Calu3 (cell line): ENCODE measurements at places on chromosomes 6 and 20. TPM values are rescaled to one million over a fixed set of nuclear protein-coding genes. Genes with fewer than 3 reads are reported as not detected.

GRCh38 chr20:45153752-45154151 is 20.9 kb upstream of the PI3 start:
- DNase-seq, result no peak

DNA sequence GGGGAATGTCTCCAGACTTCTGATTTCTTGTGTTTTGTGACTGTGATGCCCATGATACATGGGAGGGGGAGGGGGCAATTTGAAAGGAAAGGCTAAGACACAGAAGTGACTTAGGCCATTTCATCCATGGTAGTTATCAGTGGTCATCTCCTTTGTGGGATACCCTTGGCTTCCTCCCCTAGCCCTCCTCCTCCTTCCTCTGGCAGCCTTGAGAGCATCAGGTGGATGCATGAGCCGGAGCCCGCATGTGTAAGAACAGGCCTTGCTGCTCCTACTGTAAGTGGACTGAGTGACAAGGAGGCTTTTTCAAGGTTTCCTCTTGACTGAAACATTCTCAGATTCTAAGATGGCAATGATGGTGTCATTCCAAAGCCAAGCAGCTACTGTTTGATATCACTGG is 874 bp downstream of the CD83 start:
- no peak for DNase-seq

GRCh38 chr6:92117800-92118199 is 1301.6 kb downstream of the EPHA7 start:
- no peak for DNase-seq

MUCL3 gene
- 0.07 and 0.15 TPM in 2 replicates for total RNA-seq

DNA sequence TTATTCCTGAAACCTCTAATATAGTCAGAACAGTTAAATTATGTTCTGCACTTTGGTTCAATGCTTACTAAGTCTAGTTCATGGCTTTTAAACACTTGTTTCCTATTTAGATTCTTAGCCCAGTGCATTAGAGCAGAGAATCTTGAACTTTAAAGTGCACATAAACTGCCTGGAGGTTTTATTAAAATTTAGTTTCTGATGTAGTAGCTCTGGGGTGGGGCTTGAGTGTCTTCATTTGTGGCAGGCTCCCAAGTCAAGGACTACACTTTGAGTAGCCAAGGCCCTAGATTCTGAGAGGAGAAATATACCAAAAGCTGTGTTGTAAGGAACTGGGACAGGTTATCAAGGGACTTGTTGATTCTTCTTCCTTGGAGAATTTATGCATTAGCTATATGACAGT is 1604.2 kb downstream of the KHDRBS2 start:
- DNase-seq, result no peak

RAMACL gene
- total RNA-seq, result 1.3 and 2.2 TPM in 2 replicates

GRCh38 chr6:15370733-15371671 is 125.1 kb downstream of the JARID2 start:
- DNase-seq, result no peak

DNA sequence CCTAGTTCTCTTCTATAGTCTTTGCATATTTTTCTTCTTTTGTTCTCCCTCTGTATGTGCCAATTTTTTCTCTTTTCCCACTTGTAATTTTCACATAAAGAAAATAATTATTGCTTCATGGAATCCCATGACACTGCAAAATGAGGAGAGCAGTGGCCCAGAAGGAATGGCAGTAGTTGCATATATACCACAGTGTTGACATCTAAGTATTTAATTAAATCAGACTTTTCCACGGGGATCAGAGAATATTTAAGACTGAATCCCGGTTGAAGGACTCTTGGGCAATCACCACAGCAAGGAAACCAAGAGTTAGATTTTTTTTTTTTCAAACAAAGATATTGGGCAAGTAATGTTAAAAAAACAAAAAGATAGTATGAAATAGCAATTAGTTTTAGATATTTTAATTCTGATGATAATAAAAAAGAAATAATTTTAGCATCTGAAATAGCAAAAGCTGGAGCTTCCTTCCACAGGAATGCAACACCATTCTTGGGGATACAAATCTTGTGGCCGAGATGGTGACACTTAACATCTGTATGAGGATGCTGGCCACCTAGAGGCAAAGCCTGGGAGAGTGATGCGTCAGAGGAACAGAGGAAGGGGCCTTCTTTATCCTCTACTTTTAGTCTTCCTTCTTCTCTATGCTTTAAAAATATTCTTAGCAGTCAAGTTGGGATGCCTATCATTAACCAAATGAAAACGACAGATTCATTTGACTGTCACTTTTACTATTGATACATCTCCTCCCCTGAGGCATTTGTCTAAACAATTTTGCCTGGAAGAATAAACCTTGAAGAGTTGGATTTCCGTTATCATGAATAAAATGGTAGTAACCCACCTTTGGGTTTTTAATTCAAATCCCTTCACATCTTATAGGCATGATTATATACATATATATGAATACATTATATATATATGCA is 356.2 kb downstream of the GJA1 start:
- no peak for DNase-seq

DNA sequence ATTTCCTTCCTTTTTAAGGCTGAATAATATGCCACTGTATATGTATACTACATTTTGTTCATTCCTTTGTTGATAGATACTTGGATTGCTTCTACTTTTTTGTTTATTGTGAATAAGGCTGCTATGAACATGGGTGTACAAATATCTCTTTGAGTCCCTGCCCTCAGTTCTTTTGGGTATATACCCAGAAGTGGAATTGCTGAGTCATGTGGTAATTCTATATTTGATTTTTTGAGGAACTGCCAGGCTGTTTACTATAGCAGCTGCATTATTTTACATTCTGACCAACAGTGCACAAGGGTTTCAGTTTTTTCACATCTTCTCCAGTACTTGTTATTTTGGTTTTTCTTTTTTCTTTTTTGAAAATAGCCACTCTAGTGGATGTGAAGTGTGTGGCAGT is 34.1 kb downstream of the CDS2 start:
- DNase-seq, result no peak

MLIP gene
- total RNA-seq, result 0.81 and 1.4 TPM in 2 replicates

- DNase-seq, result no peak
Observed at GRCh38 chr6:131381052-131381708, 191.8 kb upstream of the ARG1 start.

GRCh38 chr20:39706184-39706663 is 744.1 kb downstream of the DHX35 start:
- DNase-seq, result no peak

- no peak for DNase-seq
Observed at GRCh38 chr6:154974485-154975149, 20.5 kb upstream of the TIAM2 start.

- DNase-seq, result no peak
Observed at GRCh38 chr20:17871181-17871580, 97.4 kb downstream of the SNX5 start.

DNA sequence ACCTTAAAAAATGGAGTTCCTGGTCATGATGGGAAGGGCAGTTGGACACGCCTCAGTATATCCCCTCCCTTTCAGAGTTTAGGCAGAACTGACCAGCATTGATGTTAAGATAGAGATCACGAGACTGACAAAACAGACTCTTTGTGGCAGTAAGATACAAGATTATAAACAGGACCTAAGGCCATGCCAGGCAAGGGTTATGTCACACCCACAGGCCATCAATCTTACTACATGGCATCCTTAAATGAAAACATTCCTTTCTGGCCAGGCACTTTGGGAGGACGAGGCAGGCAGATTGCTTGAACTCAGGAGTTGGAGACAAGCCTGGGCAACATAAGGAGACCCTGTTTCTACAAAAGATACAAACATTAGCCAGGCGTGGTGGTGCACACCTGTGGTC is 129.3 kb upstream of the MLN start:
- DNase-seq, result no peak

DNA sequence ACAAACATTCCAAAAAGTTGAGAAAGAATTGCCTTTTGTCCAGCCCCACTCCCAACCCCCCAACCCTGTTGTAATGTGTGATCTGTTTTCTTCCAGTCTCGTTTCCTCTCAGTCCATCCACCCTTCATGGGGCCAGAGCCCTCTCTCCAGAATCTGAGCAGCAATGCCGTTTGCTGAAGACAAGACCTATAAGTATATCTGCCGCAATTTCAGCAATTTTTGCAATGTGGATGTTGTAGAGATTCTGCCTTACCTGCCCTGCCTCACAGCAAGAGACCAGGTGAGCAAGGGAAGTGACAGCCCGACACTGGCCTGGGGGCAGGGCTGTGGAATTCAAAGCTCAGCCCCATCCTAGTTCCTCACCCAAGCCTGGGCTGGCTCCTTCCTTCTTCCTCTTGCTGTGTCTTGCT is 7.8 kb downstream of the MAVS start:
- DNase-seq, result no peak

GRCh38 chr6:169832247-169832948 is 81.0 kb downstream of the ERMARD start:
- no peak for DNase-seq

EDN1 gene
- total RNA-seq, result 24.7 and 40.6 TPM in 2 replicates

GHRH gene
- not detected in 2 replicates for total RNA-seq

LTA gene
- total RNA-seq, result not detected in 2 replicates
